ENCODE measurements at places on chromosomes 2 and 18.

GRCh38 chr2:10350761-10351160 lies 48.1 kb downstream of the HPCAL1 start:
- no peak for DNase-seq

DNA sequence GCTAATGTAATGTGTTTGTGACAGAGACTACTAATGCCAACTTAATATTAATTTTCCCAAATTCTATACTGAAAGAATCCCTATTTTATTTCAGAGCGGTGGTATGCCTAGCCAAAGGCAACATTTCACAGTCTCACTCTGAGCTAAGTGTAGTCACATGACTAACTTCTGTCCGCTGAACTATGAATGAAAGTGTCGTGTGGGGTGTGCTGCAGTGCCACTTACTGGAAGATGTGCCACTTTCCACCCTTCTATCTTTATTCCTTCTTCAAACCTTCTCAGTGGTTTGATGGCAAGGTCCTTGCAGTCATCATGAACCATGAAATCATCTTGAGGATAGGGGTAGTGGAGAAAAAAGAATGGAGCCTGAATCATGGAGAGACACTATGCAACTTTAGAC lies 47.3 kb upstream of the C1D start:
- no peak for DNase-seq

- no peak for DNase-seq
Observed at GRCh38 chr18:27378431-27379095, 193.5 kb upstream of the CHST9 start.

GRCh38 chr18:32899819-32900218 lies 127.0 kb upstream of the KLHL14 start:
- DNase-seq = no peak

- no peak for DNase-seq
Observed at GRCh38 chr2:173109253-173110188, 33.9 kb downstream of the MAP3K20 start.
